ENCODE measurements at places on chromosomes 3 and 15. TPM values are rescaled to one million over a fixed set of nuclear protein-coding genes. Genes with fewer than 3 reads are reported as not detected.

SLC12A1 gene
- not detected for total RNA-seq

CTDSPL2 gene
- total RNA-seq, result 87.5 TPM

- DNase-seq, result no peak
- H3K36me3 ChIP-seq, result no peaks in the 10 kb centered on the region
- no peaks in the 10 kb centered on the region for H3K4me1 ChIP-seq
- H3K27ac ChIP-seq, result no peak overlapping the region
- H3K4me3 ChIP-seq, result no peak overlapping the region
Observed at GRCh38 chr3:181298421-181298820, 308.9 kb upstream of the DNAJC19 start.

GRCh38 chr3:159881208-159881607, 107.4 kb upstream of the IL12A start:
- H3K4me3 ChIP-seq, result no peak overlapping the region
- peaks cover 9% of the 10 kb centered on the region for H3K27me3 ChIP-seq
- H3K36me3 ChIP-seq, result no peaks in the 10 kb centered on the region

DNA sequence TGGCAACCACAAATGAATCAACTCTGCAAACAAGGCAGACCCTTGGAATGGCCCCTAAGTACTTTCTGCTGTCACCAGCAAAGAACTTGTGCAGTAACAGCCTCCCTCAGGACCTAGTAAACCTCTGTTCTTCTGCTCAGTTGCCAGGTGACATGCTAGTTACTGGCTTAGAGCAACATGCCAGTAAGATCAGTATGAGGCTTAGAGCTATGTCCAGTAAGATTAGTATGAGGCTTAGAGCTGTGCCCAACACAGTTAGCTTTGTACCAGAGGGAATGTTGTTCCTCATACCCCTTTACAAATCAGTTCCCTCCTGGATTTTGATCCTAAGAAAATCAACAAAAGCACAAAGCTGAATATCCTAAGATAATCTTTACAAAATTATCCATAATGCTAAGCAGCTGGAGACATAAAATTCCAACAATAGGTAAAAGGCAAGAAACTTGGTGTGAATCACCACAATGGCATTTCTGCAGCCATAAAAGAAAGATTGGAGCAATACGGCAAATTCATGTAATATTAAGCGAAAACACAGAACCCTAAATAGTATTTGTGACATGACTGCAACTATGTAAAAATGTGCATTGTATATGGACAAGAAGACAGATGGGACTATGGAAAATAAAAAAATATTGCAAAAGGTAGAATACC, 107.3 kb upstream of the LPP start:
- DNase-seq, result no peak
- H3K36me3 ChIP-seq, result peaks cover 10% of the 10 kb centered on the region
- H3K27me3 ChIP-seq, result no peaks in the 10 kb centered on the region
- H3K4me1 ChIP-seq, result peaks cover 50% of the 10 kb centered on the region
- no peak overlapping the region for H3K27ac ChIP-seq

GRCh38 chr15:43735416-43735815, 10.8 kb upstream of the PDIA3 start:
- no peak for DNase-seq
- no peak overlapping the region for H3K4me3 ChIP-seq
- H3K27me3 ChIP-seq, result no peaks in the 10 kb centered on the region

DNA sequence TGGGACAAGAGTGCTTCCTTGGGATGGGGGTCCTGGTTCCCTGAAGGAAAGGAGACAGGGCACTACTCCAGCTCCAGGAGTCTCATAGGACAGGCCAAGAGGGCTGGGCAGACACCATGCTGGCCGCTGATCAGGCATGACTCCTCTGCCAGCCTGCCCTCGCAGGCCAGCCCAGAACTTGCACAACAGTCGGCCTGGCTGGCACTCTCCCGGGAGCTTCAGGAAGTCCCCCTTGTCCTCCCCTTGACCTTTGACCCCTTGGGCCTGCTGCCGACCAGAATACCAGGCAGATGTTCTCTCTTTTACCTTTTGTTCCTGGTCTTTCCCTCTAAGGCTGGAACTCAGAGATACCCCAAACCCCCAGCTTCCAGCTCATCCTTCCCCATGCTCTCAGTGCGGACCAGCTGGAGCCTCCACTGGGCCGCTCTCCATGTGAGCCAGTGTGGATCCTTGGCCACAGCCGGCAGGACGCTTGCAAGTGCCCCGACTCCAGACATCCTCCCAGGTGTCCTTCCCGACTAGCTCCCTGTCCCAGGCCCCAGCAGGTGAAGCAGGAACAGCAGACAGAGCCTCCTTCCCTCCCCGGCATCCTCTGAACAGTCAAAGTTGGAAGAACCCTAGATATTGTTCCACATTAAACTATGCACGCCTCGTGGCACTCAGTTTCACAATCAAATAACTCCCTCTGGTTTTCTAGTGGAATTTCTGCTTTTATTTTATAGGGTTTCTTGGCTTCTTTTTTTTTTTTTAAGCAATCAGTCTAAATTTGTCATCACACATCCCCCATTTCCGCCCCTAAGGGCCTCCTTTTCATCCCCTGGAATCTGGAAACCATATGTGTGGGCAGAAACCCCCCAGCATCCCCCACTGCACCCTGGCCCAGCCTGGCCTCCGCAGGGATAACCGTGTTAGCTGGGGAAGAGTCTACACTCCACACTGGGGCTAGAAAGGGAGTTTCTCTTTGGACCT, 15.7 kb downstream of the VPS18 start:
- no peaks in the 10 kb centered on the region for H3K27me3 ChIP-seq
- peak overlapping the region; percentile 61 for H3K27ac ChIP-seq
- peaks cover 7% of the 10 kb centered on the region for H3K4me1 ChIP-seq
- no peak overlapping the region for H3K4me3 ChIP-seq
- no peaks in the 10 kb centered on the region for H3K36me3 ChIP-seq

ZNF660 gene
- 0.65 TPM for total RNA-seq

DNA sequence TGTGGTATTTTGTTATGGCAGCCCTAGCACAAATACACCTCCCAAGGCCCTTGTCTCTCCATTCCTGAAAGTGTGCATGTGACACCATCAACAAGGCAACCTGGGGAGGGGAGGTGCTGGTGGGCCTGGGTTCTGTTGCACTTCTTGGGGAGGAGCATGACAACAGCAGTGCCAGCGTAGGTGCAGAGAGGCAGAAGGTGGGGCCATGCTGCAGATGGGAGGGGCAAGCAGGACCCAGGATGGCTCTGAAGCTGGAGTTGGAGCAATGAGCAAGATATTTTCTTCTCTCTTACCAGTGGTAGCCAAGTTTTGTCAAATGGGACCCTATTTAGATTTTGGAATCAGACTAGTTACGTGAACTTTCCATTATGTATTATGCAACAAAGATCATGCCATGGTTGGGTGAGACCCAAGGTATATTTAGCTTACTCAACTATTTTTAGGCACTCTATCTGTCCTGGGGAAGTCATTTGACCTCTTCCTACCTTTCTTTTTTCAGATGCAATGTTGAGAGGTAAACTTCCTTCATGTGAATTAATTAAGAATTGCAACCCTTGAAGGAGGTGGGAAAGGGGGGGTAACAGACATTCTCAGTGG, 3.4 kb downstream of the FYCO1 start:
- peak overlapping the region; percentile 78 for H3K4me3 ChIP-seq
- H3K4me1 ChIP-seq, result peaks cover 66% of the 10 kb centered on the region
- H3K27me3 ChIP-seq, result no peaks in the 10 kb centered on the region
- H3K27ac ChIP-seq, result peak overlapping the region; percentile 81
- H3K36me3 ChIP-seq, result peaks cover 43% of the 10 kb centered on the region

DNA sequence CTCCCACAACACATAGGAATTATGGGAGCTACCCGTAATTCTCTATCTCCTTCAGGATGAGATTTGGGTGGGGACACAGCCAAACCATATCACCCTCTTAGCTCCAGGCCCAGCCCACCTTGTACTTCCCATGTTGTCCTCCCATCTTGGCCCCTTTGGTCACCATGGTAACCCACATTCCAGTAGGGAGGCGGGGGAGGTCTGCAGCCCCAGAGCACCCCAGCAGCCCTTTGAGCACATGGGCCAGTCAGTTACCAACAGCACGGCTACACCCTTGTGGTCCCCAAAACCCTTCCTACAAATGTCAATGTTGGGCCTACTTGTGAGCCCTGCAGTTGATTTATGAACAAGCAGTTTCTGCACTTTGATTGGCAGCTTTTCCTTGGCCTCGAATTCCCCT, 84.5 kb downstream of the LRRK1 start:
- H3K36me3 ChIP-seq, result no peaks in the 10 kb centered on the region
- H3K27ac ChIP-seq, result no peak overlapping the region
- no peak for DNase-seq
- no peak overlapping the region for H3K4me3 ChIP-seq

GRCh38 chr15:85886309-85886811, 91.6 kb upstream of the KLHL25 start:
- peaks cover 9% of the 10 kb centered on the region for H3K27me3 ChIP-seq
- no peak for DNase-seq
- no peaks in the 10 kb centered on the region for H3K4me1 ChIP-seq
- no peak overlapping the region for H3K4me3 ChIP-seq

GRCh38 chr15:68471541-68471940, 39.6 kb upstream of the ITGA11 start:
- no peaks in the 10 kb centered on the region for H3K36me3 ChIP-seq
- H3K4me3 ChIP-seq, result no peak overlapping the region
- H3K27me3 ChIP-seq, result peaks cover 28% of the 10 kb centered on the region
- DNase-seq, result no peak

- no peak overlapping the region for H3K27ac ChIP-seq
- no peak overlapping the region for H3K4me3 ChIP-seq
- no peak for DNase-seq
- H3K4me1 ChIP-seq, result no peaks in the 10 kb centered on the region
- H3K27me3 ChIP-seq, result no peaks in the 10 kb centered on the region
Observed at GRCh38 chr3:21839592-21839991, 88.6 kb upstream of the ZNF385D start.

GRCh38 chr15:82802497-82802896, 3.4 kb downstream of the FSD2 start:
- H3K4me1 ChIP-seq, result no peaks in the 10 kb centered on the region
- H3K27ac ChIP-seq, result no peak overlapping the region
- no peak for DNase-seq
- peaks cover 28% of the 10 kb centered on the region for H3K27me3 ChIP-seq
- no peaks in the 10 kb centered on the region for H3K36me3 ChIP-seq

DNA sequence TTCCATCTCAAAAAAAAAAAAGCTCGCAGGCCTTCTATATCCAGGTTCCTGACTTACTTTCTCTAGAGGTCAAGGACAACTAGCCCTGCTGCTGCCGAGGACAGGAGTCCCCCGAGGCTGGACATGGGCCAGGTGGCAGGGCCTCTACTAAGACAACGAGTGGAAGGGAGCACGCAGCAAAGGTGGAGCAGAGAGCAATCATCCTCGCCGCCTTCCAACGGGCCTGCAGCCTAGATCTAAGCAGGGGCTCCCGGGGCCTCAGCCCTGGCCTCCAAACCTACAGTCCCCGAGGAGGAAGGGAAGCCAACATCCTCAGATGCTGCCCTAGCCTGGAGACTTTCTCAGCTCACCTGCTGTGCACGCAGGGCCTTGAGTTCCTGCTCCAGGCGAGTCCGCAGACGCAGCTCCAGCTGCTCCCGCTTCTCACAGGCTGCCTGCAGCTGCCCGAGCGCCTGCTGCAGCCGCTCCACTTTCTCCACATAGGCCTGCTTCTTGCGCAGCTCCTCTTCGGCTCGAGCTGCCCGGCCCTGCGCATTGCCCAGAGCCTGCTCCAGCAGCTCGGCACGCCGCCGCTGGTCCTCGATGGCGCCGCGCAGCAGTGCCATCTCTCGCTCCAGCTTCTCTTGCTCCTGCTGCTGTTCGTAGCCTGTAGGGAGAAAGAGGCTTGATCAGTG, 12.9 kb downstream of the AMOTL2 start:
- H3K4me1 ChIP-seq, result peaks cover 13% of the 10 kb centered on the region
- H3K27ac ChIP-seq, result no peak overlapping the region
- no peak overlapping the region for H3K4me3 ChIP-seq

SCG5 gene
- total RNA-seq, result 2.8 TPM

- H3K27ac ChIP-seq, result no peak overlapping the region
- peaks cover 1% of the 10 kb centered on the region for H3K4me1 ChIP-seq
- H3K4me3 ChIP-seq, result no peak overlapping the region
- peaks cover 2% of the 10 kb centered on the region for H3K36me3 ChIP-seq
Observed at GRCh38 chr3:41290736-41291135, 91.4 kb downstream of the CTNNB1 start.

- peaks cover 2% of the 10 kb centered on the region for H3K27me3 ChIP-seq
- DNase-seq, result no peak
- H3K4me1 ChIP-seq, result peaks cover 4% of the 10 kb centered on the region
- no peak overlapping the region for H3K27ac ChIP-seq
Observed at GRCh38 chr3:72085036-72085435, 300.1 kb upstream of the PROK2 start.

GRCh38 chr3:16415911-16416476, 97.5 kb downstream of the RFTN1 start:
- no peak overlapping the region for H3K27ac ChIP-seq
- DNase-seq, result no peak
- H3K36me3 ChIP-seq, result peaks cover 31% of the 10 kb centered on the region
- H3K4me3 ChIP-seq, result no peak overlapping the region
- H3K27me3 ChIP-seq, result no peaks in the 10 kb centered on the region

GRCh38 chr3:27976933-27977332, 254.8 kb upstream of the EOMES start:
- no peak overlapping the region for H3K4me3 ChIP-seq
- H3K27me3 ChIP-seq, result no peaks in the 10 kb centered on the region
- no peak for DNase-seq
- no peak overlapping the region for H3K27ac ChIP-seq
- peaks cover 4% of the 10 kb centered on the region for H3K4me1 ChIP-seq
- peaks cover 3% of the 10 kb centered on the region for H3K36me3 ChIP-seq

DNA sequence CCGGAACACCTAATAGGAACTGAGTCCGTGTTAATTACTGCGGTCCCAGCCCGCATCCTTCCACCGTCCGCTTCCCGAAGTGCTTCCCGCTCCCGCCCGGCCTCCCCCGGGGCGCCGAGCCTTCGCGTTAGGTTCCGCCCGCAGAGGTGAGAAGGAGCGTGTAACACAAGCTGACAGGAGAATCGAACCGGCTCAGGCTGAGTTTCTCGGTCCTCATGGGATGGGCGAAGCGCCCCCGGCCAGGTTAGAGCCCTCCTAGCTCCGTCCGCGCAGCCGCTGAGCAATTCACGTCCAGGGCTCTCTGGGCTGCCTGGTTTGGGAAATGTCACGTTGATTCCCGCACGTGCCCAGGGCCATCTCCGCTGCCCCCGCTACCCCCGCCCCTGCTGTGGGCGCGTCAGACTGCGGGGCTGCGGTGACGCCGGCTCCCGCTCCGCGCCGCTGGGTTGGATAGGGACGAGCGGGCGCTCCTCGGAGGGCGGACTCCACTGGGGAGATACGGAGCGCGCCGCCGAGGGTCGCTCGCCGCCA, 954 bp downstream of the CLDN11 start:
- peaks cover 6% of the 10 kb centered on the region for H3K4me1 ChIP-seq
- H3K27me3 ChIP-seq, result peaks cover 47% of the 10 kb centered on the region
- no peak for DNase-seq
- H3K4me3 ChIP-seq, result no peak overlapping the region
- peaks cover 1% of the 10 kb centered on the region for H3K36me3 ChIP-seq
- H3K27ac ChIP-seq, result no peak overlapping the region

SEMA5B gene
- 0.17 TPM for total RNA-seq
